CD4-positive, alpha-beta T cell treated with Interleukin-2 at 100 ng/mL for 4 hours (primary cell): ENCODE measurements at places on chromosomes 1 and 21.

DNA sequence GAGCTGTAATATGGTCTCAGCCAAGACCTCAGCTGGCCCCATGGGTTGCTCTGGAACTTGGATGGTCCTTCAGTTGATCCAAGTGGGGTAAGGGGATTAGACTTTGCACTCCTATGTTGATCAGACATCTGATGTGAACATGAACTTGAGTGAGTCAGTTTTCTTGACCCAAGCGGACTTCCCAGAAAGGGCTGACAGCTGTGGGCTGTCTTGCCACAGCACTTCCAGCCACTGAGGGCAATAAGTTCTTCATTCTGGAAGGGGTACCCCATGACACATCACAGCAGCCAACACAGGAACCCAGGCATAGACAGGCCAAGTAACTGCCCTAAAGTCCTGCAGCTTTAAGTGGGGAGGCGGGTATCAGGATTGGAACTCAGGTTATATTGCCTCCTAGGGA lies 93.9 kb upstream of the USP24 start:
- no peak for DNase-seq

DNA sequence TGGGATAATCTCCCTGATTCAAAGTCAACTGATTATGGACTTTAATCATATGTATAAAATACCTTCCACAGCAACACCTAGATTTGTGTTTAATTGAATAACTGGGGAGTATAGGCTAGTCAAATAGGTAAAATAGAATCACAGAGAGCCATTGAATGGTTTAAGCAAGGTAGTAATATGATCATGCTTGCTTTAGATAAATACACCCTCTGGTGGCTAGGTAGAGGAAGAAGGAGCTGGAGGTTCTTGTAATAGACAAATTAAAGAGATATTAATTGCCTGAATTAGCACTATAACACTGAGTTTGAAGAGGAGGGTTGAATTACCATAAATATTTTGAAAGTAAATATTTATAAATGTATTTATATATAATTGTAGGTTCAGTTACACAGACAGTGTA lies 40.3 kb downstream of the DIRAS3 start:
- DNase-seq: no peak

GRCh38 chr1:211698161-211699026 lies 23.0 kb upstream of the NEK2 start:
- peak; percentile 83 for DNase-seq

GRCh38 chr1:41371630-41372599 lies 10.7 kb downstream of the FOXO6 start:
- no peak for DNase-seq

GRCh38 chr1:44288883-44289282 lies 66.2 kb downstream of the ERI3 start:
- no peak for DNase-seq

- DNase-seq: no peak
Observed at GRCh38 chr1:60936591-60937342, 145.6 kb upstream of the NFIA start.

DNA sequence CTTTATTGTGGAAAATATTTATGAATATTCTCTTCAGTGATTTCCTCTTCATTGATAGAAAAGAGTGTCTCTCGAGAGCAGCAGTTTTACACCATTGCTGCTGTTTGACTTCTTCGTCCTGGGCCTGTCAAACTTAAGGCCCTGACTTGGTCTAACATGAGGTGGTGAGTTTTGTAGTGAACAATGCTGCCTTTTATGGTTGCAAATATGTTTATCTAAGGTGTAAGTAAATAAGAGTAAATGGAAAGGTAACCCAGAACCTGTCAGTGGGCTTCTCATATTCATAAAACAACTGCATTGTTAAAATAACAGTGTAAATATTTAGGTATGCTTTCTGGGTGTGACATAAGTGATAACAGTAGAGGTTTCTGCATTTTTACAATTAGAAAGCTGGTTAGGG lies 62.8 kb upstream of the SCCPDH start:
- no peak for DNase-seq

DNA sequence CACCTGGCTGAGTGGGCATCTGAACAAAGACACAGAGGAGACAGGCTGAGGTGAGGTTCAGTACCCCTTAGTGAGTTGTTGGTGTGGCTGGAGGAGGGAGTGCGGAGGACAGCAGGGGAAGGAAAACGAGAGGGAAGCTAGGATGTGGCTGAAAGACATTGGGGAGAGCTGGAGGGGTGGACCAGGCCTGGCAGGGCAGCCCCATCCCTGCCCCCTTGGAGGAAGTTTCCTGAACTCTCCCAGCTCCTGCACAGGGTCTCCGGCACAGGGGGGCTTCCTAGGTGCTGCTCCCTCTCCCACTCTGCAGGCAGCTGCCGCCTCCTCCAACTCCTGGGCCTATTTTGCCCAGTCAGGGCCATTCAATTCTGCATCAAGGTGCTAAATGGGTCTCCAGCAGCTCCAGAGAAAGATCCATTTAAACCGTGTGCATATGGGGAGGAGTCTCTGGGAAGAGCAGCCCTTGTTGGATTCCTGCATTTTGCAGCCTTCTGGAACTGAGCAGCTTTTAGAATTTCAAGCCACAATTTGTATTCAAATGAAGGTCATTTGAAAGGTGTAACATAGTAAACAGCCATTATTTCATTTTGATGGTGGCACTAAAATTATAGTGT lies 193.9 kb downstream of the CAMTA1 start:
- no peak for DNase-seq

DNA sequence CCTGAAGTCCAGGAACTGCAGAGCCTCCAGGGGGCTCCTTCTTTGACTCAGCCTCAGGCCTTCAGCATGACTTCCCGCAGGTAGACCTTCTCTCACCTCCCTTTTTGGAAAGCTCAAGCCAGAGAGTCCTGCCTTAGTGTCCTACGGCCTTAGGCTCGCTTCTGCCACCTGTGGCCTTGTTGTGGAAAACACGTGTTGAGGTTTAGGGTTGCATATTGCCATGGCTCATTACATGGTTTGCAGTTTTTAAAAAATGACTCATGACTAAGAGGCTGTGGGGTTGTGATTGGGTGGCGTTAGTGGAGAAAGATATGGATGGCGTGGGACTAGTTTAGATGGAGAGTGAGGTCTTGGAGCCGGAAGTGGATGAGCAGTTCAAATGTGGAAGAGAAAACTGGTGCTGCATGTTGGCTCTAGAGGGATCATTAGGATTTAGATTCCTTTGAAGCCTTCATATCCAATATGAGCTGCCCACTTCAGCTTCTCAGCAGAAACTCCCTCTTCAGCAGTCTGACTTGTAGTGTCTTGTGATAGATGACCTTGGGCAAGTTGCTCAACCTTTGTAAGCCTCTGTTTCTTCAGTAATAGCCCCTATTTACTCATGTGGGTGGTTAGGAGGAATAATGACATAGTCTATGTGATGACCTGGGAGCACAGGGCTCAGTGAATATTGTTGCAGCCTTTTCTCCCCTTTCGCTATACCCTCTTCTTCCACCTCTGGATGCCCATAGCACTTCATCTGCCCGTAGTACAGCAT lies 6.5 kb upstream of the FGGY start:
- no peak for DNase-seq
